ENCODE measurements at places on chromosomes 7 and 10. TPM values are rescaled to one million over a fixed set of nuclear protein-coding genes. Genes with fewer than 3 reads are reported as not detected.

AGAP5 gene
- polyA plus RNA-seq: 1.4 TPM

MICALL2 gene
- 2.9 TPM for polyA plus RNA-seq

GTF2IRD2 gene
- 3.4 TPM for polyA plus RNA-seq

KCNIP2 gene
- polyA plus RNA-seq: 0.18 TPM

ZNF365 gene
- polyA plus RNA-seq: not detected

OR2A7 gene
- polyA plus RNA-seq: 1.5 TPM

UNCX gene
- not detected for polyA plus RNA-seq

GRCh38 chr10:119007211-119007574, 22.3 kb upstream of the NANOS1 start:
- DNase-seq: no peak

DNA sequence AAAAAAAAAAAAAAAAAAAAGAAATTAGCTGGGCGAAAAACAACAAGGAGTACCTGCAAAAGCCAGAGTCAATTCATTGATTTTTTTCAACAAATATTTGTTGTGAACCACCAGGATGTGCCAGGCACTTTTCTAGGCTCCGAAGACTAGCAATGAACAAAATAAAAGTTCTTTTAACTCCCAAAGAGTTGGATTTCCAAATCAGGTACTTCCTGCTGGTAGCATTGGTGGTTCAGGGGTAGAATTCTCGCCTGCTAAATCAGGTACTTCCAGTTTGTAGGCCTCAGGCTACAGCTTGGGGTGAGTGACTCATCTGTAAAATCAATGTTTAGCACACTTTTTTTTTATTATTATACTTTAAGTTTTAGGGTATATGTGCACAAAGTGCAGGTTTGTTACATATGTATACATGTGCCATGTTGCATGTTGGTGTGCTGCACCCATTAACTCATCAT, 10.9 kb downstream of the PPA1 start:
- no peak for DNase-seq

GRCh38 chr10:109914966-109915365, 8.3 kb downstream of the XPNPEP1 start:
- DNase-seq: no peak

DNA sequence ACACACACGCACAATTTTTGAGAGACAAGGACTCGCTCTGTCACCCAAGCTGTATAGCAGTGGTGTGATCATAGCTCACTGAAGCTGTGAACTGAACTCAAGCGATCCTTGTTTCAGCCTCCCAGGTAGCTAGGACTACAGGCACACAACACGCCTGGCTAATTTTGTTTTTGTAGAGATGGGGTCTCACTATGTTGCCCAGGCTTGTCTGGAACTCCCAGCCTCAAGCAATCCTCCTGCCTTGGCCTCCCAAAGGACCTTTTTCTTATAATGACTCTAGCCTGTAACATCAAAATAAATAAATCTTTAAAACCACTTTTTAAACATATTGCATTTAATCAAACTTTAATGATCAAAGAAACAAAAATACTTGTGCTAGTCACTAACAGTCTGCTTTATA, 140.9 kb upstream of the FGFR2 start:
- DNase-seq: no peak

GRCh38 chr10:123759501-123760031, 93.4 kb downstream of the GPR26 start:
- no peak for DNase-seq

GRCh38 chr7:1050956-1051690, 6.8 kb downstream of the GPR146 start:
- no peak for DNase-seq

GRCh38 chr10:131160219-131160875, 151.2 kb downstream of the TCERG1L start:
- DNase-seq: no peak

- no peak for DNase-seq
These were observed 906 bp upstream of the MMD2 start for GRCh38 chr7:4959893-4960292.

Measured in liver (tissue), 10 donors.